Activated naive CD4-positive, alpha-beta T cell treated with anti-CD3 and anti-CD28 coated beads, Interleukin-2, amount 50 U/mL, for 72 hours (primary cell): ENCODE measurements at places on chromosomes 3 and 15. TPM values are rescaled to one million over a fixed set of nuclear protein-coding genes. Genes with fewer than 3 reads are reported as not detected.

The PAK6 gene
- total RNA-seq, result 0.30 TPM

The CHRM5 gene
- total RNA-seq, result not detected

The DCLK3 gene
- not detected for total RNA-seq

The SAXO2 gene
- 0.64 TPM for total RNA-seq

The RAD51 gene
- total RNA-seq, result 79.9 TPM

The NMB gene
- 1.9 TPM for total RNA-seq

The MAP1A gene
- 1.4 TPM for total RNA-seq

The CADPS gene
- not detected for total RNA-seq

The GTF2A2 gene
- total RNA-seq, result 141 TPM

The CCDC39 gene
- total RNA-seq, result not detected

The KNG1 gene
- total RNA-seq, result not detected

The CIDEC gene
- total RNA-seq, result not detected

The CACNA2D3 gene
- not detected for total RNA-seq

The IFRD2 gene
- total RNA-seq, result 63.8 TPM

The GOLGA8T gene
- total RNA-seq, result 0.49 TPM

The FAM81A gene
- 0.41 TPM for total RNA-seq

The BLM gene
- total RNA-seq, result 71.9 TPM

The PLA2G4D gene
- not detected for total RNA-seq

The ONECUT1 gene
- total RNA-seq, result not detected

The BTLA gene
- total RNA-seq, result 25.5 TPM

The GNL3 gene
- total RNA-seq, result 217 TPM

The TNNC1 gene
- total RNA-seq, result 6.6 TPM

The FANCD2OS gene
- not detected for total RNA-seq

The SCAANT1 gene
- not detected for total RNA-seq

The SLC51B gene
- total RNA-seq, result not detected

The CCDC9B gene
- total RNA-seq, result 1.6 TPM
